Hematopoietic multipotent progenitor cell (in vitro differentiated cells): ENCODE measurements at places on chromosomes 6 and 20.

DNA sequence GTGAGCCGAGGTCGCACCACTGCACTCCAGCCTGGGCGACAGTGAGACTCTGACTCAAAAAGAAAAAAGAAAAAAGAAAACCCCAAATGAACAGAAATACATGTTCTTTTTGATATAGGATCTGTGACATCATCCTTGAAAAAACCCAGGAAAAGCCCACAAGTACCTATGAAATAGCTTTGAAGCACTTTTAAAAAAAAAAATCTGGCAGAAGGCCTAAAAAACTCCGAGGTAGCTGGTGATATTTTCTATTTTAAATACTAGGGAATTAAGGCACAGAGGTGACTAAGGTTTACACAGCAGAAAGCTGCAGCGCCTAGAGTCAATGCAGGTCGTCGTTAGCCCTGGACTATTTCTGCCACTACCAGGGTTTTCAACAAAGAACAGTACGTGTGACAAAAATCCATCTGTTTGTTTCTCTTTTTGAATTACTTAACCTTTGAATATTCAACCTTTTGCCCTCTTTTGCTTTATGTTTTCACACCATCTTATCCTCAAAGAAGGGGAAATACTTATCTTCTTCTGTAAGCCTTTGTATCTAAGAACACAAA lies 39.4 kb upstream of the EEF1A1 start:
- DNase-seq: no peak

DNA sequence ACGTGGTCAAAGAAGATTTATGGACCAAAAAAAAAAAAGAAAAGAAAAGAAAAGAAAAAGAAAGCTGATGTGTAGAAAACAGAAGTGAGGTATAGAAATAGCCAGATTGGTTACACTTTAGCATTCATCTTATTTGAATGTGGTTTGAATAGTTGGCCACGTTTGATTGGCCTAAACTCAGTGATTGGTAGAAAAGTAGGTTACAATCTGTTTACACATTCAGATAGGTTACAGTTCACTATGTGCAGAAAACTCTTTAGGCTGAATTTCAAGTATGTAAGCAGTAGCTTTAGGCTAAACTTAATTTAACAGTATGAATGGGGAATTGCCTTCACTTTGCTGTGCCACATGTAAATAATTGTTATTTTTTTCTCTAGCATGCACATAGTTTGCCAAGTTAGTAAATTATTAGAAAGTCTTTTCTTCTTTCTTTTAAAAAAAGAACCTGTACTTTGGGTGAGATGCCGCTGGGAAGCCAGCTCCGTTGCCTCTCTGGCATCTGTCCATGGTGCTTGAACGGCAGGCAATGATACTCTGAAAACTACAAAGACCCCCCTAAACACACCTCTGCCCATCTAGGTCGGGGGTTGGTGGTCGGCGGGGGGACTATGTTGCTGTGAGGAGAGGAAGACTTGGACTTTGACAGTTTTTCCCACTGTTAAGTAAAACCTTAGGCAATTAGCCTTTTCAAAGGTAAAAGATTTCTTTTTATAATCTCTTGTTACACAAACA lies 173.0 kb downstream of the AIG1 start:
- DNase-seq: no peak

GRCh38 chr6:40807484-40807883 lies 220.3 kb upstream of the LRFN2 start:
- DNase-seq: no peak

DNA sequence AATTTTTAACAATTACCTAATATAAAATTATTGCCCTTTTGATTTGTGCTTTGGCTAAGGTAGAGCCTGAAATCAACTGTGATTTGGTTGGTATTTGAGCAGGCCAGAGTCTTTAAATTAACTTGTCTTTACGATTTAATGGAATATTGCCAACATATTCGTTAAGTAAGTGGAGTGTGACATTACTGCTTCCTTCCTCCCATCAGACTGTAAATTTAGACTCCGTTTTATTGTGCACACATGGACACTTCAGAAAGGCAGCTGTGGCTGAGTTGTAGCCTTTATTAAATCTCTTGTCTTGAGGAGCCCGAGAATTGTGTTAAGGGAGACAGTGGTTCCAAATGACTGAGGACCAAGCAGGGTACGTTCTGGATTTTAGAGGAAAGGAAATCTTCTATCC lies 57.4 kb downstream of the CAP2 start:
- peak; percentile 21 for DNase-seq

GRCh38 chr6:24431045-24431451 lies 28.3 kb downstream of the MRS2 start:
- DNase-seq: no peak

DNA sequence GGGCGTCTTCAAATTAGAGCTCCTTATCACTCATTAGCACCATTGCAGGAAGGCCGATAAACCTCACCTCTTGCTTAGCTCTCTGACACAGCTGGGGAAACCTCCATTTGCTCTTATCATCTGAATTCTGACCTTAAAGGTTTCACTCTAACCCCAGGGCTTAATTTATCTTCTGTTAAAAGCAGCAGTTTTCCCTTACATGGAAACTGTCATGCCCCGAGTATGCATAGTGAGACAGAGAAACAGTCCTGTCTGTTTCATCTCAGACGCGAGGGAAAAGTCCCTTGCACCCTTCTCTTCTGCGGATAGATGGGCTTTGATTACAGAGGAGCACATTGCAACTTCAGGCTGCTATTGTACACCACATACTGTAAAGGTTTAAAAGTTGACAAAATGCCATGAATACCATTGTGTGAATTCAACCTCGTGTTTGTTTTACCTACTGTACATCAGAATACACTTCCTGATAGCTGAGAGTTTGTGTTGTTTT lies 191.5 kb upstream of the BMP2 start:
- no peak for DNase-seq

DNA sequence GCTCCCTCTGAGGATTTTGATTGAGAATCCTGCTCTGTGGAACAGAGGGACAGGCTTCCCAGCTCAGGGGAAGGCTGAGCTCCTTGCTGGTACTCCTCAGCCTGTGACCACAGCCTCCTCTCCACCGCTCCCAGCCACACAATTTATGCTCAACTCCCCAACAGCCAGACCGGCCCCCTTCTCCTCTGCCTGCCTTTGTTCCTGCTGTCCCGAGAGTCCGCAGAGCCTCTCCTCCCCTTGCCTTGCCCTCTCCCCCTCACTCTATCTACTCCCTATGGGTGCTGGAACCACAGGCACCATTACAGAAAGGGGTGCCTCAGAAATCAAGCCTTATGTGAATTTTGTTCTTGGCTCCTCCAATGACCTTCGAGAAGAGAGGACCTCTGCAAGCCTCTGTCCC lies 15.9 kb downstream of the MAP1LC3A start:
- no peak for DNase-seq

GRCh38 chr20:5658912-5659345 lies 91.3 kb upstream of the SHLD1 start:
- peak; percentile 93 for DNase-seq

- DNase-seq: no peak
Observed at GRCh38 chr6:39209360-39209811, 19.9 kb downstream of the KCNK5 start.

- no peak for DNase-seq
Observed at GRCh38 chr6:151242420-151242861, 2.7 kb downstream of the AKAP12 start.

GRCh38 chr6:22647719-22648118 lies 78.4 kb downstream of the HDGFL1 start:
- DNase-seq: no peak

GRCh38 chr6:169918239-169918953 lies 167.0 kb downstream of the ERMARD start:
- no peak for DNase-seq

- peak; percentile 17 for DNase-seq
Observed at GRCh38 chr20:58611236-58612030, 39.6 kb upstream of the STX16 start.

GRCh38 chr20:44457016-44457415 lies 18.7 kb upstream of the TTPAL start:
- no peak for DNase-seq

DNA sequence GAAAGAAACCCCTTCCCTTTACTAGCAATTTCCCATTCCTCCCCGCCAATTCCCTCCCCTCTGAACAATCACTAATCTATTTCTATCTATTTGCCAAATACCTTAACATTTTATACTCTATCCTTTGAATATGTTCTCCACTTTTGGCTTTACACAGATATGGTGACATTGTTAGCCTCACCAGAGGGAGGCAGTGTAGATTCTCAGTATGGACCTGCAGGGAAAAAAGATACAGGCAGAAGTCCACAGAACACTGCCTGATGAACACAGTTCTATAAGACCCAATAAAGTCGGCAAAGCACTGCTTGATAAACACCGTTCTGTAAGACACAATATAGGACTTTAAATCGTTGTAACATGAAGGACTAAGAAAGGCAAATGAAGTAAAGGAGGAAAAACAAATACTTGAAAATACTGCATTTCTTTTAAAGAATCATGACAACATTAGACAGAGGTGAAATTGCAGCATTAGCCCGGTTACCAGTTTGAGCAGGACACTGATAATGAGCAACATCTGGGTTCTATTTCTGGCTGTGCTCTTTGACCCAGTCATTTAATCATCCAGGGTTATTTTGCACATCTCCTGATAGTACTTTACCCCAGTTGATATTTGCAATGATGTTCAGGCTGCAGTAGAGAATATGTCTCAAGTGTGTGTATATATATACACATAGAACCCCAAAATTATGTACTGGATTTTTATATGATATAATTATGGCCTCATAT lies 296.8 kb downstream of the UTRN start:
- DNase-seq: no peak

GRCh38 chr6:156028335-156029131 lies 572.9 kb upstream of the NOX3 start:
- peak; percentile 80 for DNase-seq

GRCh38 chr6:78505178-78505577 lies 362.2 kb upstream of the IRAK1BP1 start:
- no peak for DNase-seq

DNA sequence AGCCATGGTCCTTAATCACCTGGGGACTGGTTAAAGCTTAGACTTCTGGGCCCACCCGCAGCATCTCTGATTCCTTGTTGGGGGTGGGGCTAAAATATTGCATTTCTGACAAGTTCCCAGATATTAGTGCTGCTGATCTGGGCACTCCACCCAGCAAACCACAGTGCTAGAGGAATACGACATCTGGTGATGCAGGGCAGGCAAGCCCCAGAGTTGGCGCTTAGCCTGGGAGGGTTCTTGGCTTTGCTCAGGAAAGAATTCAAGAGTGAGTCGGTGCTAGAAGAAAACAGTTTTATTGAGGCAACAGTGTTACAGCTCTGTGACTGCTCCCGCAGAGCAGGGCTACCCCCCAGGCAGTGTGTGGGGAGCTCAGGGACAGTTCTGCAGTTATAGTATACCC lies 210.7 kb downstream of the TFAP2C start:
- no peak for DNase-seq

GRCh38 chr6:20877008-20877937 lies 343.0 kb downstream of the CDKAL1 start:
- peak; percentile 15 for DNase-seq

DNA sequence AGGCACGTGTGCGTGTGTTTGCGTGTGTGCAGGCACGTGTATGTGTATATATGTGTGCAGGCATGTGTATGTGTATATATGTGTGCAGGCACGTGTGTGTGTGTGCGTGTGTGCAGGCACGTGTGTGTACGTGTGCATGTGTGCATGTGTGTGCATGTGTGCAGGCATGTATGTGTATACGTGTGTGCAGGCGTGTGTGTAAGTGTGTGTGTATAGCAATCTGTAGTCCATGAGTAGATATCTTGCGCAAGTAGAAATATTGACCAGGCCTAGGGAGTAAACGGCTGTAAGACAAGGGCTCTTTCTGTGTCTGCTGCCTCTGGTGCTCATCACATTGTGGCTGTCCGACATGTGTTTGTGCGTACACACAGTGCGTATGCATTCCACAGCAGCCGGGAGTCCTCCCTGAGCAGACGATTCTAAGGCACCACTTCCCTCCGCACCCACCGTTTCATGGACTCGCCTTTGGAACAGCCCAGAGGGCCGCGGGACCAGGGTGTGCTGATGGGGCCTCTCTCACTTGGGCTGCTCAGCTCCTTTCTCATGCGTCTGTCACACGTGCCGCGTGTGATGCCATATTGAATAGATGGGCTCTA lies 167.6 kb downstream of the ERMARD start:
- DNase-seq: no peak

GRCh38 chr6:112335736-112336135 lies 11.4 kb upstream of the RFPL4B start:
- no peak for DNase-seq

DNA sequence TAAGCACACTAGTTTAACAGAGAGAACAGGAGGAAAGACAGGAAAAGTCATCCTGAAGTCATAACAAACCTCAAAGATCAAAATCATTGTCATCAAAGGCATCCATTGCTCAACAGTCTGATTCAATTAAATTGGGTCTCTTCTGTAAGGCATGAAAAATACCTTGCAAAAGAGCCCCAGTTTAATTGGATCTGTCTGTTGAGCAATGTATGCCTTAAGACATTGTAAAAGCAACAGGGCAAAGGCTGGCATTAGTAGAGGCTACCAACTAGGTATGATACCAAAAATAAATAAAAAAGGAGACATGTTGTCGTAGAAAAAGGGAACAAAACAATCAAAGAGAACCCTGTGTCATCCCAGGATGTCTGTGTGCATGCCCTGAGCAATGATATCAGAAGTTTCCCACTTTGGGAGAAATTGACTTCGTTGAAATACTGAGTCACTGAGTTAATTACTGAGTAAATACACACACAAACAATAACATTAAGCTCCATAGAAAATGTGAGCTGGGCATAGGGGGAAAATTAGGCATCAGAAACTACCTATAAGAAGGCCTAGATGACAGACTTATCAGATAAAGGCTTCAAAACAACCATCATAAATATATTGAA lies 1013.8 kb upstream of the CITED2 start:
- no peak for DNase-seq

GRCh38 chr20:8163543-8163942 lies 31.5 kb downstream of the PLCB1 start:
- DNase-seq: no peak

- no peak for DNase-seq
Observed at GRCh38 chr20:7967199-7967844, 27.1 kb upstream of the HAO1 start.

- no peak for DNase-seq
Observed at GRCh38 chr20:63176427-63177133, 39.4 kb downstream of the YTHDF1 start.

GRCh38 chr6:165222315-165223025 lies 86.9 kb downstream of the C6orf118 start:
- no peak for DNase-seq

- no peak for DNase-seq
Observed at GRCh38 chr6:157641837-157642236, 181.2 kb upstream of the SNX9 start.

GRCh38 chr20:58194175-58194791 lies 34.2 kb downstream of the ANKRD60 start:
- DNase-seq: no peak

GRCh38 chr20:46934746-46935287 lies 40.2 kb downstream of the EYA2 start:
- DNase-seq: no peak

DNA sequence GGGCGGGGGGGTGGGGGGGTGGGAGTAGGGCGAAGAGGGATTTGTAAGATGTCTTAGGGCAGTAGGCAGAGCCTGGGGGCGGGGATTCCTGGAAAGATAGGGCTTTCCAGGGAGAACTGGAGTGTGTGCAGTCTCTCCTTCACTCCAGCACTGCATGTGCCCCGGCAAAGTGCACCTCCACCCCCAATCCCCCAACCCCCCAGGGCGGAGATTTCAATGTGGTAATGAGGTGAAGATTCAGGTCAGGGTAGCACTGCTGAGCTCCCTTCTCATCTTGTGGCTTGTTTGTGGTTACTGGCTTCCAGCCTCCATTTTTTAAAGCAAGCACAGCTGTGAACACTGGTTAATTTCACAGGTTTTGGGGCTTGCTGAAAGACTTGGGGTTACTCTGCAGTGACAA lies 5.9 kb downstream of the TMEM239 start:
- DNase-seq: peak; percentile 68
